ENCODE measurements at places on chromosomes 6 and 20.

- H3K36me3 ChIP-seq, result no peaks in the 10 kb centered on the region
- peaks cover 16% of the 10 kb centered on the region for H3K4me1 ChIP-seq
- peak overlapping the region; percentile 56 for H3K27ac ChIP-seq
- H3K27me3 ChIP-seq, result no peaks in the 10 kb centered on the region
- DNase-seq, result peak; percentile 43
These were observed 121.4 kb upstream of the DST start for GRCh38 chr6:56764081-56764566.

DNA sequence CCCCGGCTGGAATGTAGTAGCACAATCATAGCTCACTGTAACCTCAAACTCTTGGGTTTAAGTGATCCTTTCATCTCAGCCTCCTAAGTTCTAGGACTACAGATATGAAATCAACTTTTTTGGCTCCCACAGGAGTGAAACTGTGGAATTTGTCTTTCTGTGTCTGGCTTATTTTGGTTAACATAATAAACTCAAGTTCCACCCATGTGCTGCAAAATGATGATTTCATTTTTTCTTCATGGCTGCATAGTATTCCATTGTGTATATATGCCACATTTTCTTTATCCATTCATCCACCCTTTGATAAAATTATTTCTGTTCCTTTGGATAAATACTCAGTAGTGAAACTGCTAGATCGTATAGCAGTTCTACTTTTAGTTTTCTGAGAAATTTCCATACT, 29.9 kb downstream of the RNGTT start:
- DNase-seq, result no peak
- no peaks in the 10 kb centered on the region for H3K27me3 ChIP-seq
- no peak overlapping the region for H3K4me3 ChIP-seq
- no peak overlapping the region for H3K27ac ChIP-seq
- H3K36me3 ChIP-seq, result no peaks in the 10 kb centered on the region

GRCh38 chr6:14702678-14703077, 543.2 kb upstream of the JARID2 start:
- H3K27ac ChIP-seq, result no peak overlapping the region
- H3K36me3 ChIP-seq, result no peaks in the 10 kb centered on the region
- H3K4me3 ChIP-seq, result no peak overlapping the region
- DNase-seq, result no peak

DNA sequence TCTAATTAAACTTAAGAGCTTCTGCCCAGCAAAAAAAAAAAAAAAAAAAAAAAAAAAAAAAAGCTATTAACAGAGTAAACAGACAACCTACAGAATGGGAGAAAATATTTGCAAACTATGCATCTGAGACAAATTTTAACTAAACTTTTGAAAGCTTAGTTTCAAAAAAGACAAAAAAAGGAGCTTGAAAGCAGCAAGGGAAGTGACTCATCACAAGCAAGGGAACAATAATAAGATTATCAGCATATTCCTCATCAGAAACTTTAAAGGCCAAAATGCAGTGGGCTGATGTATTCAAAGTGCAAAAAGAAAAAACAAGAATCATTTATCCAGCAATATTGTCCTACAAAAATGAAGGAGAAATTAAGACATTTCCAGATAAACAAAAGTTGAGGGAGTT, 158.6 kb downstream of the RNF144B start:
- H3K4me1 ChIP-seq, result no peaks in the 10 kb centered on the region
- no peaks in the 10 kb centered on the region for H3K27me3 ChIP-seq
- no peak for DNase-seq
- no peaks in the 10 kb centered on the region for H3K36me3 ChIP-seq

DNA sequence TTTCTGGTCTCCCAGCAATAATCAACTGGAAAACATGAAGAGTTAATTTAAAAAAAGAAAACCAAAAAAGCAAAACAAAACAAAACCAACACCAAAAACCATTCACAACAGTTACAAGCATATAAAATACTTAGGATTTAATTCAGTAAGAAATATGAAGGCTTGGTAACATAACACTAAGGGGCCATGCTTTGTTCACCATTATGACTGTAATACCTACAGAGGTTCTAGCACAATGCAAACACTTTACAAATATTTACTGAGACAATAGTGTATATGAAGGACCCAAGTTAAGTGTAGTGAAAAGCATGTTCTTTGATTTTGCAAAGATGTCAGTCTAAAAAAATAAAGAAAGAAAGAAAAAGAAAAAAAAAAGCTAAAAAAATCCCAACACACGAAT, 109.8 kb upstream of the EMILIN3 start:
- DNase-seq, result no peak
- H3K4me1 ChIP-seq, result peaks cover 23% of the 10 kb centered on the region
- H3K27ac ChIP-seq, result peak overlapping the region; percentile 32
- H3K27me3 ChIP-seq, result no peaks in the 10 kb centered on the region
- H3K4me3 ChIP-seq, result no peak overlapping the region

DNA sequence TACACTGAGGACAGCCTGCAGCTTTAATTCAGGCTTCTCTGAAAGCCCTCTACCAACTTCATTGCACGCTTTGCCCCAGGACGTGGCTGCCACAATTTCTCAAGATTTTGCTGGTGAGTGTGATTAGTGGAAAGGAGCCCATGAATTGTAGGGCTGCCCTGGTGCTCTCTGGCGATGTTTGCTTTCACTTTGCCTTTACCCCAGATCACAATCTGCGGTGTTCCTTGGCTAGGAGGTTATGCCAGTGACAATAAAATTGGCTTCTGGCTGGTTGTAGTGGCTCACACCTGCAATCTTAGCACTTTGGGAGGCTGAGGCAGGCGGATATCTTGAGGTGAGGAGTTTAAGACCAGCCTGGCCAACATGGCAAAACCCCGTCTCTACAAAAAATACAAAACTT, 139.3 kb downstream of the FOXC1 start:
- no peaks in the 10 kb centered on the region for H3K4me1 ChIP-seq
- H3K27ac ChIP-seq, result no peak overlapping the region
- H3K4me3 ChIP-seq, result no peak overlapping the region
- H3K36me3 ChIP-seq, result no peaks in the 10 kb centered on the region
- no peaks in the 10 kb centered on the region for H3K27me3 ChIP-seq
- no peak for DNase-seq

GRCh38 chr20:46050444-46050843, 21.4 kb downstream of the SLC12A5 start:
- no peak for DNase-seq
- no peaks in the 10 kb centered on the region for H3K36me3 ChIP-seq
- H3K4me1 ChIP-seq, result no peaks in the 10 kb centered on the region
- no peak overlapping the region for H3K27ac ChIP-seq
- H3K27me3 ChIP-seq, result no peaks in the 10 kb centered on the region
- no peak overlapping the region for H3K4me3 ChIP-seq

DNA sequence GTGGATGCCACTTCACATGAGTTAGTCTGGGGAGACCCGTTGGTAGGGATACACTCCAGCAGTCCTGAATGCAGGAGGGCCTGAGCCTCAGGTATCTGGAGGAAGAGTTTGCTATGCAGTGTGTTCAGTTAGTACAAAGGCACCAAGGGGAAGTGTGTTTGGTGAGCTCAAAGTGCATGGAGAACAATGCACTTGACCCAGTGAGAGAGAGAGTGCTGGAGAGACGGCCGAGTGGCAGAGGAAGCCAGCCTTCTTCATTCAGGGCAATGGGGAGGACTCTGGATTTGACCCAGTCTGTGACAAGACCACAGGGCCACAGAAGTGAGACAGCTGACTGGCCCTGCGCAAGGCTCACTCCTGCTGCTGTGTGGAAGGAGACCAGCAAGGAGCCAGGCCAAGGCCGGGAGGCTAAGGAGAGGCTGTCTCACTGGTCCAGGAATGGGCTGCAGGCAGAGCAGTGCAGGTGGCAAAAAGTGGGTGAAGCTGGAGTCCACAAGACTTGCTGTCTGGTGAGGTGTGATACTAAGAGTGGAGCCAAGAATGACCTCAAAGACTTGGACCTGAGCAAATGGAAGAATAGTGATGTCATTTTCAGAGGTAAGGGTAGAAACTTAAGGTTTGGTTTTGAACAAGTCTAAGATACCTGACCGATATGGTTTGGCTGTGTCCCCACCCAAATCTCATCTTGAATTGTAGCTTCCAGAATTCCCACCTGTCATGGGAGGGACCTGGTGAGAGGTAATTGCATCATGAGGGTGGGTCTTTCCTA, 38.0 kb downstream of the PDE10A start:
- no peak overlapping the region for H3K27ac ChIP-seq
- H3K27me3 ChIP-seq, result no peaks in the 10 kb centered on the region
- no peak overlapping the region for H3K4me3 ChIP-seq

DNA sequence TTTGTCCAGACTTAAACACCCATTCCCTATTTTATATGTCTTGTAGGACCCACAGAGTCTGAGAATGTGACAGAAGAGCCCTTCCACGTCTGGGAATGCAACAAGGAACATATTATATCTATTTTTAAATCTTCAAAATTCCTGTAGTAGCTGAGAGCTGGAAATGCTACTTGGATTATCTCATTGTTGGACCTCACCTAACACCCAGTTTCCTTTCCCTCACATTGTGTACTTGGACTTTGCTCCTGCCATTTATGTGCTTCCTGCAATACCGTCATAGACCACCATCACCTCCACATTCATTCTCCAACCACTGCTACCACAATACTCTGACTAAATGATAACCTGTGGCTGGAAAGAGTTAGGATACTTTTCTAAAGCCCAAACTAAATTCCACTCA, 335.4 kb downstream of the COL12A1 start:
- H3K27ac ChIP-seq, result no peak overlapping the region
- no peak for DNase-seq
- no peaks in the 10 kb centered on the region for H3K36me3 ChIP-seq

DNA sequence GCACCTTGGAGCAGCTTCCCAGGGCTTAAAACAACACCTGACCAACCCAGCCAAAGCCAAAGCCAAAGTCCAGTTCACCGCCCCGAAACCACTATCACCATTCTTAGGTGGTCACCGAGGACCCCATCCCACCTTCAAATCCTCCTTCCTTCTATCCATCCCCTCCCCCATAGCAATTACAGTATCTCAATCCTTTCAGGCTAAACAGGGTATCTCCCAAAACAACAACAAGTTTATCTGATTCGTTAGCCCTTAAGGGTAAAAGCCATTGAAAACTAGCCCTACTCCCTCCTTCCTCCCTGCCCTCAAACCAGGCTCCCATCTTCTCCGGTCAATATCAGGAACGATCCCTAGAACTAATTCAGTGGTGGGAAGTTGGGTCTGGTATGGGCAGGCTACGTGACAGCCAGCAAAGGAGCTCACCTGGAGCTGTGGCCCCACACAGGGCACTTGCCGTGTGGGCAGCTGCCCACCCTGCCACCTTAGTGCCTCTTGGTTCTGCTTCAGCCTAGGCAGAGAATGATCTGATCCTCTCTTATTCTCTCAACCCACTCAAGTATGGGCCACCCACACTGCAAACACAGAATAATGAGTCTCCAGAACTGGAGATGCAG, 2.0 kb downstream of the ARHGAP18 start:
- no peak for DNase-seq
- peaks cover 10% of the 10 kb centered on the region for H3K4me1 ChIP-seq
- H3K4me3 ChIP-seq, result peak overlapping the region; percentile 44
- H3K27me3 ChIP-seq, result no peaks in the 10 kb centered on the region

DNA sequence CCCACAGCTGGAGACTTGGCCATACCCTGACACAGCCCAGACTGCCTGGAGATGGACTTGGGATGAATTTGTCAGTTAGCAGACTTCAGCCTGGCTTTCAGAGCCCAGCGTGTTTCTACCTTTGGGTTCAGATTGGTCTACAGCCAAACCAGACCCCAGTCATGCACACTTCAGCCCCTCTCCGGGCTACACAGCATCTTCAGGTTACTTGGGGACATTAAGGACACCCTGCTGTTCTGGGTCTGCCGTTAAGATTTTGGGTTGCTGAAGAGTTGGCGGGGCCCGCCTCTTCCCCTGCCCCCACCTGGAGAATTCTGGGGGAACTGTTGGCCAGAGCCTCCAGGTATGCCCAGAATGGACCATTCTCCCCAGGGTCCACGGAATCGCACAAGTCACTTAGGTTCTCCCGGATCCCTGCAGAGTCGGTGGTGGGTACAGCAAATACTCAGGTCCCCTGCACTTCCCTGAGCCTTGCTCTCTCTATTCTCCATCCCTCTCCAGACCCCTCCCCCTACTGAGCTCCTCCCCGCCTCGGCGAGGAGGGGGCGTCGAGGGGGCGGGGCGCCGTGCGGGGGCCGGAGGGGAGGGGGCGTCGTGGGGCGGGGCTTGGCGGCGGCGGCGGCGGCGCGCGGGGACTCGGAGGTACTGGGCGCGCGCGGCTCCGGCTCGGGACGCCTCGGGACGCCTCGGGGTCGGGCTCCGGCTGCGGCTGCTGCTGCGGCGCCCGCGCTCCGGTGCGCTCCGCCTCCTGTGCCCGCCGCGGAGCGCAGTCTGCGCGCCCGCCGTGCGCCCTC, at the start of gene PTK7:
Gene PTK7, plus strand, starts transcription at position 645 of the 794 bp plus-strand sequence. CDS start 175 bp downstream, outside the sequence.
- no peak within 1 kb of the TSS for H3K4me3 ChIP-seq
- peak within 1 kb of the TSS; percentile 26 for H3K27ac ChIP-seq
- peaks cover 14% of the 10 kb centered on the region for H3K36me3 ChIP-seq
- H3K4me1 ChIP-seq, result no peaks in the 10 kb centered on the region
- H3K27me3 ChIP-seq, result no peaks in the 10 kb centered on the region

DNA sequence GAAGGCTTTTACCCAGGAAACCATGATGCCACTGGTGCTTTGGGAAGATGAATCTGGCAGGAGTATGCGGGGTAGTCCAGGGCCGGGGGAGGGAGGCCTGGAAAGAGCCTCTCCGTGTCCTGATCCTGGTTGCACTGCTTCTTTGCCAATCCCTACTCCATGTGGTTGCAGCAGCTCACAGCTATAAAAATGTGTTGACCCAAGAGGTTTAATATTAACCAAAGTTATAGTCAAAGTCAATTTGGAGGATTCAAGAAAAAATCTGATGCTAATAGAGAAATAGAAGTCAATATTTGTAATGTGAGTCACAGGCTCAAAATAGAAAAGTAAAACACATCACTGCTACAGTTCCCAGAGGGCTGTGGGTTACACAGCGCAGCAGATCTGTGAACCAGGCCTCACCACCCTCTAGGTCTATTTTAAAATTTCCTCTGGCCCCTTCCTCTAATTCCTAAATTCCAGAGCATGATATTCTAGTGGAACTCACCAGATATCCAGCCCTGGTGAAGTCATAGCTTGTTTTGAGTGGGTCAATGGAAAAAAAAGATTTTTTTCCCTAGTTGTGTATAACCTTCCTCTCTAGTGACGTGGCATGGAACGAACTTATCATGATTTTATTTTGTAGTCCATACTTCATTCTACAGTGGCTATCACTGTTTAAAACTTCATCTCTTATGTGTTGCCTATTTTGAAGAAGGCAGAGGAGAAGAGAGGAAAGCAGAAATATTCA, 63.2 kb upstream of the BMP2 start:
- DNase-seq, result no peak
- no peak overlapping the region for H3K4me3 ChIP-seq
- no peaks in the 10 kb centered on the region for H3K27me3 ChIP-seq
- H3K27ac ChIP-seq, result peak overlapping the region; percentile 45
- H3K4me1 ChIP-seq, result peaks cover 7% of the 10 kb centered on the region
- no peaks in the 10 kb centered on the region for H3K36me3 ChIP-seq

DNA sequence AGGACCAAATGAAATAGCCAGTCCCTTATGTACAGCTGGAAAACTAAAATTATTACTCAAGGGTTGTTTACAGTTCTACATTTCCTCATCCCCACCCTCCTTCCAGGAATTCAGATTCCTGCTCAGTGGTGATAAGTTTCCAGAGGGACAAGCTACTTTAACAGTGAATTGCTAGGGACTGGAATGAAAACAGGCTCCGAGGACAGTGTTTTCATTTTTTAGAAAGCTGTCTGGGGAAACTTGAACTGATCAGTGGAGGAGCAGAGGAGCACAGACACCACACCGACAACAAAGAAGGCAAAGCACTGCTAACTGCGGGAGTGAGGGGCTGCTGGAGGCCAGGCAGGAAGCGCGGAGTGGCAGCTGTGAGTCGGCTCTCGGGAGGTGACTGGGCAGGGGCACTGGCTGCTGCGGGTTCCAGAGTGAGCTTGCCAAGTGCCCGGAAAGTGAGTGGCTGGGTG, 322.2 kb downstream of the ESR1 start:
- DNase-seq, result no peak
- peaks cover 39% of the 10 kb centered on the region for H3K36me3 ChIP-seq
- no peak overlapping the region for H3K4me3 ChIP-seq
- no peaks in the 10 kb centered on the region for H3K4me1 ChIP-seq
- peak overlapping the region; percentile 58 for H3K27ac ChIP-seq

Measured in adrenal gland (tissue), 19 donors.